ENCODE measurements at places on chromosomes 2 and 18. TPM values are rescaled to one million over a fixed set of nuclear protein-coding genes. Genes with fewer than 3 reads are reported as not detected.

PMAIP1 gene
- total RNA-seq = 0.35 TPM

CAPN14 gene
- total RNA-seq = 0.16 TPM

CFAP65 gene
- not detected for total RNA-seq

APCDD1 gene
- total RNA-seq = 9.9 TPM

EN1 gene
- 0.13 TPM for total RNA-seq

PLGLB2 gene
- total RNA-seq = 0.97 TPM

MAB21L4 gene
- total RNA-seq = not detected

UBE2F gene
- 61.0 TPM for total RNA-seq

MARCHF4 gene
- not detected for total RNA-seq

CAB39 gene
- total RNA-seq = 75.1 TPM

IL1F10 gene
- not detected for total RNA-seq

D2HGDH gene
- total RNA-seq = 15.7 TPM

KCNG3 gene
- total RNA-seq = not detected

EML6 gene
- 0.83 TPM for total RNA-seq

ANKRD30BL gene
- not detected for total RNA-seq

CRACDL gene
- 3.3 TPM for total RNA-seq

TAF1B gene
- 8.4 TPM for total RNA-seq

C2orf78 gene
- not detected for total RNA-seq

ST6GAL2 gene
- total RNA-seq = 0.38 TPM

- DNase-seq = peak; percentile 76
Measured at GRCh38 chr2:239611222-239611795, 210.5 kb upstream of the HDAC4 start.

- no peak for DNase-seq
Measured at GRCh38 chr2:44572196-44572900, 210.6 kb downstream of the CAMKMT start.

DNA sequence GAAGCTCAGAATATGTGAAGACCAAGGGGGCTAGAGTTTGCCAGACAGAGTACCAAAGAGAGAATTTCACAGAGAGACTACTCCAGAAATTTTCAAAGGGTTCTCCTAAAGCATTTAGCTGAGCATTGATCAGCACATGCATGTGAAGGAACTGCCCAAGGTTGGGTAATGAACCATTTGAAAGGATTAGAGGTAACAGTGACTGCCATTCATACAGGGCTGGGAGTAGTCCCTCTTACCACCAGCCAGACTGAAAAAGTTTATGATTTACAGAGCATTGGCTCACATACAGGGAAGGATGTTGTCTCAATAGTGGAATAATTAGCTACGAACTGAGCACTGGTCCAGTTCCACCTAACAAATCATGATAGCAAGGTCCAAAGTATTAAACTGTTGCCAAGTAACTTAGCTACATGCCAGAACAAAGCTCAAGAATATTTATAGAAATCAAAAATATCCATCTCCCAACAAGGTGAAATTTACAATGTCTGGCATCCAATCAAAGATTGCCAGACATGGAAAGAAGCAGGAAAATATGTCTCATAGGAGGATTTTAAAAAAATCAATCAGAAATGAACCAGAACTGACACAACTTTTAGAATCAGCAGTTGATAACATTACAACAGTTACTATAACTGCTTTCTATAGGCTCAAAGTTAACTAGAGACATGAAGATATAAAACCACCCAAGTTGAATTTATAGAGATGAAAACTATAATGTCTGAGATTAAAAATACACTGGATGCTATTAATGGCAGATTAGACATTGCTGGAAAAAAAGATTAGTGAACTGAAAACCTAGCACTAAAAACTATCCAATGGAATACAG, 25.7 kb upstream of the RNF103 start:
- DNase-seq = no peak

GRCh38 chr2:121567452-121567851, 36.8 kb downstream of the RNU4ATAC start:
- DNase-seq = no peak

DNA sequence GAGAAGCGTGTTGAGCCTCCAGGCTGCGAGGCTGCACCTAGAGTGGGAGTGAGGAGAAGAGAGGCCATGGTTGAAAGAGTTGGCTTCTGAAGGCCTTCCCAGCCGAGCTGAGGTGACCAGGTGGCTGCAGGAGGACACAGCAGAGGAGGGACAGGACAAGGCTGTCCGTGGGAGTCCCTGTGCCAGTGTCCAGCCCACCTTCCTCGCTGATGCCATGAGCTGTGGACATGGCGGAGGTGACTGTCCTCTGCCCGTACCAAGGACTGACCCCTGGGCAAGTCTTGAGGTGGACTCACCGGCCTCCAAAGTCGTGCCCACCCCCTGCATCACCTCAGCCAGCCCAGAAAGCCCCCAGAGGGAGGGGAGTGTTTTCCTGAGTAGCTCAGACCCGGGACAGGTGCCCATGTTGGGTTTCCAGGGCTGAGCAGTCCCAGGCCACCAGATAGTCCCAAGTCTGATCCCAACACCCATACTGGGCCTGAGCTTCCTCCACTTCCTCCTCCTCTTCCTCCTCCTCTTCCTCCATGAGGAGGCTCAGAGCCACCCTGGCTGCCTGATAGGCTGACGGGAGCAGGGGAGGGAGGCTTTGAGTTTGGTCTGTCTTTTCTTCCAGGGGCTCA, 43.0 kb upstream of the FOSL2 start:
- DNase-seq = peak; percentile 59

DNA sequence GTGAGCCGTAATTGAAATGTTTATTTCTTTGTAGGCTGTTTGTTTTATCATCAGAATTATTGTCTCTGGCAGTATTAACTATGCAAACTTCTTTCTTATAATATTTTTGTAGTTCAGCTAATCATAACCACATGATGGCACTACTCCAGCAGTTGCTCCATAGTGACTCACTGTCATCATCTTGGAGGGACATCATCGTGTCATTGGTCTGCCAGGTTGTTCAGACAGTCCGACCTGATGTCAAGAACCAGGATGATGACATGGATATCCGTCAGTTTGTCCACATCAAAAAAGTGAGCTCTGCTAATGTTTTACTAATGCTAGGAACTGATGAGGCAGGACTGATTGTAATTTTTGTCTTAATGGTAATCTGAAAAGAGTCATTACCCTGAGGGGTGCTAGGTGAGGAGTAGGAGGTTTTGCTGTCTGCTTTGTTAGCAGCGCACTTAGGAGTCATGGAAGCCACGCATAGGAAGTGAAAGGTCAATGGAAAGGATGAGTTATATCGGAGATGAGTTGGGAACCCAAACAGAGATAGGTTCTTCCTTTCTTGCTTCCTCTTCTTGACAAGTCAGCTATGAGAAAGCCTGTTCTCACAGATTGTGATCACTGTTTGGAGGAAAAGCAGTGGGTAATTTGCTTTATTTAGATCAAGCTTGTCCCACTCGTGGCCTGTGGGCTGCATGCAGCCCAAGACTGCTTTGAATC, 49.2 kb downstream of the PIKFYVE start:
- DNase-seq = no peak

- DNase-seq = no peak
Measured at GRCh38 chr2:172100935-172101820, 1.5 kb downstream of the DLX2 start.

GRCh38 chr2:9885036-9885684, 41.9 kb downstream of the TAF1B start:
- no peak for DNase-seq

GRCh38 chr18:9513971-9514512, 38.7 kb downstream of the RALBP1 start:
- DNase-seq = no peak

DNA sequence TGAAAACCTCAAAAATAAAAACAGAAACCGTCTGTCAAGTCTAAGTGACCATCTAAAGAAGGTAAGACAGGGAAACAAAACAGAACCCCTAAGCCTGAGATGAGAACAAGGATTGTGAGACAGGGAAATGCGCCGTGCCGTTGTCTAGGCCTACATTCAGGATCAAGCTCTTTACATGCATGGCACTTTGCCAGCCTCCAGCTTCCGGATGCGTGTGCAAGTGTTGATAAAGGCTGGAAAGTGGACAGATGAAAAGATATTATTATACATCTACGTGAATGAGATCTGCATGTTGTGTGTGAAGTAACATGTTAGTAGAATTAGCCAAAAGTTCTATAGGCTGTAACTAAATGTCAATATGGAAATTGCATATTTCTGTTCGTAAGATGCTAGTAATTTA, 28.6 kb upstream of the TMEM87B start:
- DNase-seq = no peak

DNA sequence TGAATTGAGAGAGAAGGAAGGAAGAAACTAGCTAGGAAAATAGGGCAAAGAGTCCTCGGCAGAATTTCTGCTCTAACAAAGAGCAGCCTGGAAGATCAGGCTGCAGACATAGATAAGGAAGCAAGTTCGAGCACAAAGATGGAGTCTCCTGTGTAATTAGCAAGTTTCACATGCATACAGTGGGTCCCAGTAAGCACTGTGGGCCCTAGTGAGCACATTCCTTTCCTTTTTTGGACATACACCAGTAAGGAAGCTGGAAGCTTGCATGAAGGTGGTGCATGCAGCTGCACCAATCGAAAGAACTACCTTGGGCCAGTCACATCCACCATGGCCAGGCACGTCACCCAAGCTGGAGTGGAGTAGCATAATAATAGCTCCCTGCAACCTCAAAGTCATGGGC, 109.7 kb downstream of the NOL4 start:
- no peak for DNase-seq

GRCh38 chr2:62789518-62789917, 84.0 kb downstream of the EHBP1 start:
- DNase-seq = no peak

DNA sequence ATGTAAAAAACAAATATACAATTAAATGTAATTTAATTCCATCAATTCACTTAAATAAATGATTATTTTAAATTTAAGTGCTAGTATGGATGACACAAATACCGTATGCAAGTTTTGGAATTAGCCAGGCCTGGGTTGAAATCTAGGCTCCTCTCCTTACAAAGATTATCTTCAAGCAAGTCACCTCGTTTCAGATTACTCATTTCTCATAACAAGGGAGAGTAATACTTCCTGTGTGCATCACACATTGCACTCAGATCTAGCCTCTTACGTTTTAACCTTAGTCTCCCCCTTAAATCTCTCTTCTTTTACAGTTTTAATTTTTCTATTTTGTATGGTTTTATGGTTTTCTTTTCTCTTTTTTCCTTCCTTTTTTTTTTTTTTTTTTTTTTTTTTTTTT, 1475.9 kb upstream of the NXPH2 start:
- no peak for DNase-seq

DNA sequence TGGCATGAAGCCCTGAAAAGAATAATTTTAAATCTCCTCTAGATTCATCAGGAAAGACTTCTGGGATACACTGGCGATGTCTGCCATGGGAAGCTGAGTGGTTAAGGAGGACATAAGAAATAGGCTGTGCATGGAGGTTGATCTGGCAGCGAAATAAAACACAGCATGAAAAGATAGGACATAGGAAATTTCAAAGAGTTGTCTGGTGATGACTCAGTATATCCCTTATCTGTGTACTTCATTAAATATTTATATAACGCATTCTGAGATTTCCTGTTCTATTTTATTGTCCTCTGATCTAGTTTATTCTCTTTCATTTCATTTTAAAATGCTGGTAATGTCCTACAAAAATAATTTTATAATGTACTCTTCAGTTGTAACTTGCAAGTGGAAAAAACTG, 1337.3 kb upstream of the DDX18 start:
- DNase-seq = no peak

GRCh38 chr2:27256855-27257454, 5.9 kb downstream of the SLC30A3 start:
- DNase-seq = no peak

GRCh38 chr2:25336383-25336841, 5.3 kb downstream of the DNMT3A start:
- no peak for DNase-seq

- DNase-seq = no peak
Measured at GRCh38 chr2:11537951-11538350, 4.1 kb downstream of the GREB1 start.

DNA sequence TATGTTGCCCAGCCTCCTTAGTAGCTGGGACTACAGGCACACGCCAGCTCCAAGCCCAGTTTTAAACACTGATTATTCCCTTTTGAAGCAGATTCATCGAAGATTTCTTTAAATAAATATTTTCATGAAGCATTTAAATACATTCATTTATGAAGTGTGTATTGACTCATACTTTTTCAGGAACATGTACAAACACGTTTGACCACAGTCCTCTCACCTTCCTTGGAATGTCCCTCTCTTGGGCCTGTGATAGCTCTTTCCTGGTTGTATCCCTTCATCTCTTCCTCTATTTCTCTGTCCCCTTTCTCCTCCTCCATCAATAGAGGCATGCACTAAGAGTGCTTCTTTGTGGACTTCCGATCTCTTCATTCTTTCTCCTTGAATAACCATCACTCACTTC, 2.5 kb downstream of the PSTPIP2 start:
- DNase-seq = no peak

GRCh38 chr18:47953471-47953931, 23.0 kb upstream of the SMAD2 start:
- DNase-seq = no peak

GRCh38 chr18:63315876-63316275, 3.7 kb downstream of the BCL2 start:
- no peak for DNase-seq

- no peak for DNase-seq
Measured at GRCh38 chr18:25672490-25672889, 320.5 kb upstream of the ZNF521 start.

GRCh38 chr2:136362676-136363390, 244.9 kb upstream of the CXCR4 start:
- no peak for DNase-seq

DNA sequence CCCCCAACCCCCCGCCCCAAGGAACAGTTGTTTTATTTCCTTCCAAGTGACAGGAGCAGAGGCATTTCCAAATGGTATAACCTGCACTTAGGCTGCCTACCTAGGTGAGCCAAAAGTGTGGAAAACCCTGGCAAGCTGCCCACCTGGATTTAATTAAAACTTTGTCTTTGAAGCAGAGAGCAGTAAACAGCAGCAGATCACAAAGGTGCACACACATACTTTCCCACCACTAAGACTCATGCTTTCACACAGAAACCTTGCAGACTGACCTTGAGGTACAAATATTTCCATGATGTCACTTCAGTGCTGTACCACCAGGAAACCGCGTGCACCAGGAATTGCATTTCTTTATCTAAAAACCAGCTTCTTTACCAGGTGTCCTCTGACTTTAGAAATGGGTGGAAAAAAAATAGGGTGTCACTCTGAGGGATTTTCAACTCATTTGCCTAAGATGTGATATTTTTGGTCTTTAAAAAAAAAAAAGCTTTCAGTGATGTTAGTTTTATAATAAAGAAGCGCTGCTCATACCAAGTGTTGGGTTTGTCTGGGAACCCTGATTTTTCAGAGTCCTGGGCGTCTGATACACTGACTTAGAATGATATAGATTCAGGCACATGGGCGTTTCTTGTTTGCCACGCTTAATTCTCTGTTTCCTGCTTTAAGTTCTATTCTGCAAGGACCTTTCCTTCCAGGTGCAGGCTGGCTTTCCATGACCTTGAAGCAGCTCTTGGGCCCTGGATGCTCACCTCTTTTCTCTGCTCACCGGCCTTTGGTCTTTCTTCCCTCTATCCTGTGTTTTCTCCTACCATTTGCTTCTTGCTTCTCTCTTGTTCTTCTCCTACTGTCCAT, 70.7 kb upstream of the BCL2L11 start:
- no peak for DNase-seq

- DNase-seq = no peak
Measured at GRCh38 chr18:52045946-52046675, 293.9 kb upstream of the DCC start.

Data from cardiac septum (tissue), 1 donor.